Cortex of kidney (tissue), 1 donor: ENCODE measurements at places on chromosomes 2 and 18.

GRCh38 chr2:211534632-211535031 is 978.2 kb downstream of the CPS1 start:
- no peak for DNase-seq

DNA sequence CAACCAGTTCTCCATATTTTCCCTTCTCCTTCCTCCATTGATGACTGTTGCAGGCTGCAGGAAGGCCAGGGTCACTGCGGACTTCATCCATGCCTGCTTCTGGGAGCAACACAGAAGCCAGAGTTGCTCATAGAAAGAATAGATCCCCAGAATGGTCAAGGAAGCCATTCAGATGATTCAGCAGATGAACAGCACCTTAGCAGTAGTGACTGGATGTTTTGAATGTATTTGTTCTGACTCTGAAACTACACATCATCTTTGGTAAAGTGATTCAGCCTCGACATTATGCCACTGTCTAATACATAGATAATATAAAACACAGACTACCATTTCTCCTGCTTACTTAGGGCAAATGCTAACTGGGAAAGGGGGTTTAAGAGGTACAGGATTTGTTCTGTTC is 411.6 kb downstream of the RND3 start:
- DNase-seq = no peak

GRCh38 chr2:215756346-215756730 is 257.0 kb downstream of the MREG start:
- no peak for DNase-seq

DNA sequence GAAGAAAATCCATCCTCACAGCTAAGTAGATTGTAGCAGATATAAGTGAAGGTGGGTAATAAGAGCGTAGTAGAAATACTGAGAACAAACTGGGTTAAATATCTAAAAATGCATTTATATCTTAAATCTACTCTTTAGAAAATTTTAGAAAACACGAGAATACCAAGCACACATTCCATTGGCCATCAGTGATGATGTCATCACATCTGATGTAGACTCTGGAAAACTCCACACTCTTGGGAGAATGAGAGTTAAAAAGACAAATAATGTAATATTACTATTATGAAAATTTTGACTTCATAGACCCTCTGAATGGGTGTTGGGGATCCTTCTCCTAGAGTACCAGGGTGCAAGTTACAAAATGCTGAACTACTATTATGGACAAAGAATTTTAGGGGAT is 3.7 kb downstream of the RIOK3 start:
- no peak for DNase-seq

GRCh38 chr2:117960231-117960630 is 53.6 kb downstream of the CCDC93 start:
- no peak for DNase-seq

GRCh38 chr2:118577202-118577601 is 270.2 kb downstream of the EN1 start:
- no peak for DNase-seq

- DNase-seq = no peak
These were observed 609 bp downstream of the TPGS2 start for GRCh38 chr18:36828157-36828629.

DNA sequence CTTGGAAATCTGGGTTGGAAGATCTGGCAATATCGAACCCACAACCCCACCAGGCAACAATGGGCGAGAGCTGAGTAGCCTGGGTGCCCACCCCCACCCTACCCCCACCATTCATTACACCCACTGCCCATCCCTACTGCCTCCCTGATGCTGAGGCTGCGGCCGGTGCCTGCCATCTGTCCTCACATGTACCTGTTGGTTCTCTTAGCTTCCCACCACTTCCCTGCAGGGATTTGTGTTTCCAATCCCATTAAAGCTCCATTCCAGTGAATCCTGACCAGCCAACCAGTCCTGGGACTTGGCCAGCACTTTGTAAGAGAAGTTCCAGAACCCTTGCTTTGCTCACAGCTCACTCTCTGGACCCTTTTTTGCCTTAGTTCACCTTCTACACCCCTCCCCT is 163.0 kb upstream of the SH3BP4 start:
- DNase-seq = no peak
